Glomerular endothelial cell (primary cell): ENCODE measurements at places on chromosomes 11 and 22. TPM values are rescaled to one million over a fixed set of nuclear protein-coding genes. Genes with fewer than 3 reads are reported as not detected.

- no peak for DNase-seq
These were observed 1055.7 kb downstream of the JRKL start for GRCh38 chr11:97445561-97445960.

- DNase-seq, result no peak
These were observed 47.7 kb downstream of the DNAJC24 start for GRCh38 chr11:31417357-31417756.

- DNase-seq, result no peak
These were observed 34.5 kb downstream of the STIM1 start for GRCh38 chr11:3890014-3890413.

DNA sequence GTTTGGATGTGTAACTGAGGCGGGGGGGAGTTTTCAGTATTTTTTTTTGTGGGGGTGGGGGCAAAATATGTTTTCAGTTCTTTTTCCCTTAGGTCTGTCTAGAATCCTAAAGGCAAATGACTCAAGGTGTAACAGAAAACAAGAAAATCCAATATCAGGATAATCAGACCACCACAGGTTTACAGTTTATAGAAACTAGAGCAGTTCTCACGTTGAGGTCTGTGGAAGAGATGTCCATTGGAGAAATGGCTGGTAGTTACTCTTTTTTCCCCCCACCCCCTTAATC lies 2.3 kb downstream of the MALAT1 start:
- DNase-seq, result no peak

GRCh38 chr22:19098157-19098556 lies 24.1 kb downstream of the DGCR2 start:
- no peak for DNase-seq

GRCh38 chr22:19429950-19430889 lies 1.3 kb downstream of the HIRA start:
- DNase-seq, result no peak

- DNase-seq, result no peak
These were observed 11.0 kb upstream of the PTPRJ start for GRCh38 chr11:47969401-47969800.

DNA sequence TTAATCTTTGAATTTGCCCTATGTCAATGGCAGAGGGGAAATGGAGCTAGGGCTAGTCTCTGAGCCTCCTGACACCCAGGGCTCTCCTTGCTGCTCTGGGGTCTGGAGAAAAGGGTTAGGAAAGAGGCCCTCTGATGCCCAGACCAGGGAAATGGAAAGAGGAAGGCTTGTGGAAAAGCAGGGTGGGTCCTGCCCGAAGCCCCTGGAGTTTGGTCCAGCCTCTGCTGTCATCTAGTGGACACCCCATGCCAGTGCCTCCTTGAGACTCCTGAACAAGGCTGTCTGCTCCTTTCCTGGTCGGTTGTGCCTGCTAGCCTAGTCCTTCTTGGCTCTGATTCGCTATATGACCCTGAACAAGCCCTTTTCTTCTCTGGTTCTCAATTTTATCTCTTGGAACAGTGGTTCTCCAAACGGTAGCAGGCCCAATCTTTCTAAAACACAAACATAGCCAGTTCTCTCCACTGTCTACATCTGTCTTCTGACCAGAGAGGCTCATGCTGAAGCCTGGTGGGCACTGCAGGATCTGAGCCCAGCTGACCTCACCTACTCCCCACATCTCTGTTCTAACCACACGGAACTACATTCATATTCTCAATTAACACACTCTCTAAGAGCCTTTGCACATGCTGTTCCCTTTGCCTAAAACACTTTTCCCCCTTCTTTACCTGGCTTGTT lies 8.8 kb upstream of the PLA2G3 start:
- peak; percentile 54 for DNase-seq

DNA sequence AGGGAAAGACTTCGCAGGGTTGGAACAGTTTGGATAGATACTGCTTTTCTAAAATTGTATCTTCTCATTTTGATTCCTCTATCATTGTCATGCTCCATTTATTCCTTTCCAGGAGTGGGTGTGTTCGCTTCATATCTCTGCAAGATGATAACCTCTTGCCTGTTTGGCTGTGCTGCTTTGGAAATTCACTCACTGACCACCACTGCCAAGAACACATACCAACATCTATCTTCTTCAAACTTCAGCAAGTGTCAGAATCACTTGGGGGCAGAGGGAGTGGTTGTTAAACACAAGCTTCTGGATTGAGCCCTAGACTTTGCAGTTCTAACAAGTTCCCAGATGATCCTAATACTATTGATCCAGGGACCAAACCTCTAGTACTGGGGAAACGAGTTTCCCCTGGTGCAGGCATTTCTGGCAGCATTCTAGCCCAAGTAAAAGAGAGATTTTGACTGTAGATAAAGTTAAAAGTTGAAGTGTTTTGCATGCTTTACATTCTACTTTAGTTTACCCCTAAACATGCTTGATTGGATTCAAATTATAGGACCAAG lies 11.5 kb upstream of the DKK3 start:
- no peak for DNase-seq

- no peak for DNase-seq
These were observed 30.9 kb upstream of the BAIAP2L2 start for GRCh38 chr22:38141217-38141973.

DNA sequence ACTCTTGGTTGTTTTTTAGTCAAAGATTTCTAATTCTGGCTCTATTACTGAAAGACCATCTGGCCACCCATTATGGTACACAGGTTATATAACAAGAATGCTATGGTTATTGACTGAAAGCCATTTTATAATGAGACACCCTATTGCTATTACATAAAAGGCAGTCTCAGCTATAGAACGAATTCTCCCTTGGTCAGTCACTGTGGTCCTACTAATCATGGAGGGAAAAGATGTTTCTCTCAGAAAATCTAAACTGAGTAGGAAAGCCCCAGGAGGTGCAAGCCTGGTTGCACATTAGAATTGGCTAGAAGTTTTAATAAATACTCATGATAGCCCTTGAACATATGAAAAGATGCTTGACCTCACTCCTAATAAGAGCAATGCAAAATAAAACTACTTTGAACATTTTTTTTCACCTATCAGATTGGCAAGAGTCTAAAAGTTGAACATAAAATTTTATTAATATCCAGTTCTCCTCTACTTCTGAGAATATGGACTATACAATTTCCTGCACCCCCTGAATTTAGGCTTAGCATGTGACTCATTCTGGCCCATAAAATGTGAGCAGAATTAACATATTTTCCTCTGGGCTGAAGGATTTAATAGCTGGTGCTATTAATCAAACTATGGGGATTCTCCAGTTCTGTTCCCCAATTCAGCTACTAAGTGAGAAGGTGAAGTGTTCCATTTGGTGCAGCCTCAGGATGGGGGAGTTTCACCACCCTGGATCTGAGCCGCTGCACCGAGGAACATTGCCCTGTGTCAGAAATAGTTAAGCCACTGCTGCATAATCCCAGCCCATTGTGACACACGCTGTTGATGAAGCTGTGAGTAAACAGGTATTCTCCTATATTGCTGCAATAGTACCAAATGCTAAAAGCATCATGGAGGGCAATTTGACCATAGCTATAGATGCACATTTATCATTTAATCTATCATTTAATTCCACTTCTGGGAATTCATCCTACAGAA lies 11.5 kb upstream of the CRKL start:
- DNase-seq, result no peak

DNA sequence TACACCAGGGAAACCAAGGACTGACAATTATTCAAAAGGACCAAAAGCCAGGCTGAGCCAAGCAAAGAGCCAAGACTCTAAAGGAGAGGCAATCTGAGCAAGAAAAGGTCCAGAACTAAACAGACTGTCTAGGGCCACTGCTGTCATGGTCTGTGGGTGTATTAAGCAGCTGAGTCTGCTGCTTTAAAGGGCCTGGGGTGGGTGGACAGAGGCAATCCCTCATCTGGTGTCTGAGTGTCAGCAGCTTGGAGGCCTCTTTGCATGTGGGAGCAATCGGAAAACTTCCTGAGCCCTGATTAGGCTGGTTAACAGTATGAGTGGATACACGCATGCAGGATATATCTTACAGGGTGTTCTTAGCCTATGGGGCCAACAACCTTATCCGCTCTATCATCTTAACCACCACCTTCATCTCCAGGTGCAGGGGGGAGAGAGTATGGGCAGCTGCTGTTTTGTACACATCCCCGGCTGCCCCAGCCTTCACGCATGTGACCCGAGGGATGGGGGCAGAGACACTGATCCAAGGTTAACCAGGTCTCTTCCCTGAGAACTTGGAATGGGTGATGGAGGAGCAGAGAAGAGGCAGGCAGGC lies 67.5 kb upstream of the TIMP3 start:
- no peak for DNase-seq

DNA sequence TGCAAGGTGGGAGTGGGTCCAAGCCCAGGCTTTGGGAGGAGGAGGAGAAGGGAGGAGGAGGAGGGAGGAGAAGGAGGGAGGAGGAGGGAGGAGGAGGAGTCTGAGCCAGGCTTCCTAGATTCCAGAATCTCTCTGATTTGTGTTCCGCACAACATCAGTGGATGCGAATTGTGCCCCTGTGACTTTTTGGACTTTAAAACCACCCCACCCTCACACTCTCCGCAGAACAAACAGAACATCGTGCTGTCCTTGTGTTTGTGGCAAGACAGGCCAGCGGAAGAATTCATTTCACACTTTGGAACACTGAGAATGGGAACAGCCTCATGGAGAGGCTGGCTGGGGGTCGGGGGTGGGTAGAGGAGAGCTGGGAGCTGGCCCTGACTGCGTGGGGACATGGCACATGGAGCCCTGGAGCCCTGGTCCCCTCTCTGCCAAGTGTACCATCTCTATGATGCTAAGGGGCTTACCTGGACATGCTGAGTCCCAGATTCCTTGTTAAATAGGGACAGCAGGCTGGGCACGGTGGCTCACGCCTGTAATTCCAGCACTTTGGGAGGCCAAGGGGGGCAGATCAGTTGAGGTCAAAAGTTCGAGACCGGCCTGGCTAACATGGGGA lies 16.4 kb upstream of the SHANK2 start:
- no peak for DNase-seq

- no peak for DNase-seq
These were observed 1.8 kb upstream of the FAR1 start for GRCh38 chr11:13666708-13667107.

- no peak for DNase-seq
These were observed 17.2 kb downstream of the CLDN25 start for GRCh38 chr11:113796663-113797259.

- no peak for DNase-seq
These were observed 102.7 kb upstream of the TRPC6 start for GRCh38 chr11:101686514-101686913.

DNA sequence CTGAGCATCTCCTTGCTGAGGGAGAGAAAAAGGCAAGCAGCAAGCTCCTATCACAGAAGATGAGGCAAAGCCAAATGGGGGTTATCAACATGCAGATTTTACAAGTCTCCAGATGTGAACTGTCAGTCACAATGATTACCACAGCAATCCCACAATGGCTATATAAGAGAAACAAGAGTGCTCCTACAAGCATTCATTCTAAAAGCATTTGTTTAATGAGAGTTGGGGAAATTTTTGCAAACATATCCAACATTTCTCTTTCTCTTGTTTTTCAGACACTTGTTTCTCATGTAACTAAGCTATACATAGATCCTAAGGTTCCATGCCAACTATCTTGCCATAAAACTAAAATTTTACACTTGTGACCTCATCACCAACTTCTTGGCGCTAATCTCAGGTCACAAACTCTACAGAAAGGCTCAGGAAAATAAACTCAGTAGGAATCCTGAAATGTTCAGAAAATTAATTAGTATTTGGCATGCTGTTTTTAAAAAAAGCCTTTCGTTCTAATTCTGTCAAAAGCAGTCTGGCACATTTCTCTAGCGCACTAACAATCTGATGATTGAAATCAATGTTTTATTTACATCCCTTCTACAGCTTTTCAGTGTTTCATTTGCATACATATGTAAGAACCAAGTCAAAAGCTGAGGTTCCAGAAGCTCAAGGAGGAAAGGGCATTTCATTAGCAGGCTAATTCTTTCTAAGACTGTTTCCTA lies 199.5 kb downstream of the TTC28 start:
- no peak for DNase-seq

DNA sequence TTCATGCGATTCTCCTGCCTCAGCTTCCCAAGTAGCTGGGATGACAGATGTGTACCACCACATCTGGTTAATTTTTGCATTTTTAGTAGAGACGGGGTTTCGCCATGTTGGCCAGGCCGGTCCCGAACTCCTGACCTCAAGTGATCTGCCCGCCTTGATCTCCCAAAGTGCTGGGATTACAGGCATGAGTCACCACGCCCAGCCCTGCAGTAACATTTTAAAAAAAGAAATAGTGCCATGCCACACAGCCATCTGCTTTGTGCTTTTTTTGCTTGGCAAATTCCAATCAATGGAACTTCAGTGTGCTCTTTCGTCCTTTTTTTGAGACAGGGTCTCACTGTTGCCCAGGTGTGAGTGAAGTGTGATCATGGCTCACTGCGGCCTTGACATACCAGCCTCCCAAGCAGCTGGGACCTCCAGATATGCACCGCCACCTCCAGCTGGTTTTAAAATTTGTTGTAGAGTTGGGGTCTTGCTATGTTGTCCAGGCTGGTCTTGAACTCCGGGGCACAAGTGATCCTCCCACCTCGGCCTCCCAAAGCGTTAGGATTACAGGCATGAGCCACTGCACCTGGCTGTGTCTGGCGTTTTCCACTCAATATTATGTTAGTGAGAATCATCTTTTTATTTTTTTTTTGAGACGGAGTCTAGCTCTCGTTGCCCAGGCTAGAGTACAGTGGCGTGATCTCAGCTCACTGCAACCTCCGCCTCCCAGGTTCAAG lies 1.8 kb upstream of the CHADL start:
- no peak for DNase-seq

DNA sequence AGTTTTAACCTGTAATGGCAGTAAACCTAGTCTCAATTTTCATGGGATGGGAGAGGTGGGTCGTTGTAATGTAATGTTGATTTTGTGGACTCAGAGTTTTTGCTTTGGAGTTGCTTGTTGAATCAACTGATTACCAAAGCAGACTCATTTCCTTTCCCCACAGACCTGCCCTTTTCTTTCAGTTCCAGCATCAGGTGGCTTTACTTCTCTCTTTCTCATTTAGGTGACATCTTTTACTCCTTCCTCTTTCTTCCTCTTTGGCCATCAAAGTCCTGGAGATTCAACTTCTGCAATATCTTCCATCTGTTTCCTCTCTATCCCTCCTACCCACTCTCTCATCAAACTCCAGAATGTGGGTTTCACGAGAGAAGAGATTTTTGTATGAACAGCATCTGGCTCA lies 313.9 kb downstream of the TMEM135 start:
- no peak for DNase-seq

SMC1B gene
- total RNA-seq, result not detected in 2 replicates

OR5T1 gene
- not detected in 2 replicates for total RNA-seq

MYRF gene
- 6.0 and 10.7 TPM in 2 replicates for total RNA-seq

RBMXL2 gene
- not detected in 2 replicates for total RNA-seq

CHRNA10 gene
- total RNA-seq, result 0.92 and 1.5 TPM in 2 replicates

OR51B5 gene
- not detected in 2 replicates for total RNA-seq

ELF5 gene
- not detected in 2 replicates for total RNA-seq

DEUP1 gene
- not detected in 2 replicates for total RNA-seq

BRSK2 gene
- 0.15 and 0.93 TPM in 2 replicates for total RNA-seq

TBX1 gene
- 0.63 and 3.6 TPM in 2 replicates for total RNA-seq

F2 gene
- 0.19 TPM in 1 of 2 replicates, not detected in the other for total RNA-seq

MMP10 gene
- total RNA-seq, result 29.5 and 39.8 TPM in 2 replicates

SNX32 gene
- total RNA-seq, result 0.63 TPM in 1 of 2 replicates, not detected in the other

MPPED1 gene
- total RNA-seq, result 0.06 and 0.15 TPM in 2 replicates

LRRN4CL gene
- not detected in 2 replicates for total RNA-seq
